ENCODE measurements at places on chromosomes 1 and 21.
A peak's percentile ranks its signal among the peaks of the same experiment; 100 is the strongest.

DNA sequence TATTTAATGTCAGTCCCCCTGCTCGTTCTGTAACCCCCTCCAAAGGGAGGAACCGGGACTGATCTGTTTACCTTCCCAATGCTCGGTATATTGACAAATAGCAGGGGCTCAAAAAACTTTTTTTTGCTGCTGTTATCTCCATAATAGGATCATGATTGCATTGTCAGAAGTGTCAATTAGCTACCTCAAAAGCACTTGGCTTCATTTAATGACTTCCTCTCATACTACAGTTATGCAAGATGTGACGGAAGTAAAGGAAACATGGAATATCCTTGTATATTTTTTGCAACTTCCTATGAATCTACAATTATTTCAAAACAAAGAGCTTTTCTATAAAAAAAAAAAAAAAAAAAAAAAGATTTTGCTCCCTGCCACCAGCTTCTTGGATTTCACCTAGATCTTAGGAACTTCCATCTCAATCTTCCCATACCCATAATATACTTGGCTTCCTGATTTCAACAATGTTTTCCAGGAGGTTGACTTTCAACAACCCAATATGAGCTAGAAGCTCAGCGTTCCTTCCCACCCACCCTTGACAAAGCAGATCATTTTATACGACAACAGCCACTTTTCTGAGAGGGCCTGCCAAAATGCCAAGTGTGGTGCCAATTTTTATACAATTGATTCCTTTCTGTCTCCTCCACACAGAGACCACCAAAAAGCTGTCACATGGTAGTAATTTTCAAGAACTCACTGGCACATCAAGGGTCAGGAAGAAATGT is 71.7 kb downstream of the SETD4 start:
- DNase-seq: no peak

DNA sequence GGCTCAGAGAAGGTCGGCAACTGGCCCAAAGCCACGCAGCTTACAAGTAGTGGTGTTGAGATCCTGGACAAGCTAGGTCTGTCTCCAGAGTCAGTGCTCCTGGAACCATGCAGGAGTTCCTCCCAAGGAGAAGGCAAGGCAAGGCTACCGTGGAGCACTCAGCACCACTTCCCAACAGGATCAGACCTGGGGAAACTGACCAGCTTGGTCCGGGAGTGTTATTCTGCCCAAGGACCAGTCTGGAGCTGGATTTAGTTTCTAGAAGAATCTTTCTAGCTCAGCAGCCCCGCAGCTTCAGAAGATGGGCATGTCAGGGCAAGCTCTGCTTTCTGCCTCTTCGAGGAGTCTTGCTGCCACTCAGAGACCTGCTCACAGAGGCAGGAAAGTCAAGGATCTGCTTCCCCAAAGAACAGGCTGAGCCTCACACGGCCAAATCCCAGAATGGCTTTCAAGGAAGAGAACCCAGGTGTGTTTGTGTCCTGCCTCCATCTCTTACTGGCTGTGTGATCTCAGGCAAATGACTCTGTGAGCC is 302.8 kb downstream of the MATN1 start:
- no peak for DNase-seq

GRCh38 chr1:36411674-36412648 is 14.3 kb upstream of the LSM10 start:
- peak; percentile 38 for DNase-seq

- no peak for DNase-seq
Measured at GRCh38 chr1:99577313-99577712, 68.6 kb upstream of the PALMD start.

- no peak for DNase-seq
Measured at GRCh38 chr1:3868464-3869006, 11.3 kb downstream of the DFFB start.

DNA sequence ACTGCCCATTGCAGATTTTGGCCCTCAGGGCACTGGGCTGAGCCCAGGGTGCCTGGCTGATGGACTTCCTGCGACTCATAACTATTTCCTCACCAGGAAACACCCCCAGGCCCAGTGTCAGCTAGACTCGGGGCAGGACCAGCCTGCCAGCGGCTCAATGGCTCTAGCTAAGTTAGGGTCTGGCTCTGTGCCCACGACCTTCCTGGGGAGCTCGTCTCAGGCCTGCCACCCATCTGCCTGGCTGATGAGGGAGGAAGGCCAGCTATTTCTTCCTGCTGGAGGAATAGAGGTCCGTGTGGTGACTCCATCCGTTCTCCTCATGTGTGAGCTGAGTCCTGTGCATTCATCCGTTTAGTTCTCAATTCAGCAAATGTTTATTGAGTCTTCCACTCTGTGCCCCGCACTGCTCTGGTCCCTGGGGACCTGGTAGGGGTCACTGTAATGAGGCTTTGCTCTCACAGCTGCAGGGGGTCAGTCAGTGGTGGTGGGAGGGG is 44.5 kb downstream of the KIRREL1 start:
- no peak for DNase-seq

DNA sequence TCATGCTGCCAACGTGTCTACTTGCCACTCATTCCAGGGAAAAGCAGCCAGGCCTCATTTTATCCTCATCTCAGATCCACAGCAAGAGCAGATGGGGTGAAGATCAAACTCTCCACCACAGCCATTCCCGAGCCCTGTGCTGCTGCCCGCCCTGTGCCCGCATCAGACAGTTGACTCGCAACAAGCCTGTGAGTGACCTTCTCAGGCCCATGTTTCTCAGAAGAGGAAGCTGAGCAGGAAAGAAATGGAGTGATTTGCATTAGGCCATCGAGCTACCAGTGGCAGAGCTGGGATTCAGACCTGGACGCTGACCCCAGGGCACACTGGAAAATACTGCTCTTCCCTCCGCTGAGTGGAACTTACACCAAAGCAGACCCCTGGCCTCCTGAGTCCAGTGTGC is 1.2 kb downstream of the CNR2 start:
- no peak for DNase-seq

- no peak for DNase-seq
Measured at GRCh38 chr1:151312826-151313225, 14.4 kb downstream of the PI4KB start.

DNA sequence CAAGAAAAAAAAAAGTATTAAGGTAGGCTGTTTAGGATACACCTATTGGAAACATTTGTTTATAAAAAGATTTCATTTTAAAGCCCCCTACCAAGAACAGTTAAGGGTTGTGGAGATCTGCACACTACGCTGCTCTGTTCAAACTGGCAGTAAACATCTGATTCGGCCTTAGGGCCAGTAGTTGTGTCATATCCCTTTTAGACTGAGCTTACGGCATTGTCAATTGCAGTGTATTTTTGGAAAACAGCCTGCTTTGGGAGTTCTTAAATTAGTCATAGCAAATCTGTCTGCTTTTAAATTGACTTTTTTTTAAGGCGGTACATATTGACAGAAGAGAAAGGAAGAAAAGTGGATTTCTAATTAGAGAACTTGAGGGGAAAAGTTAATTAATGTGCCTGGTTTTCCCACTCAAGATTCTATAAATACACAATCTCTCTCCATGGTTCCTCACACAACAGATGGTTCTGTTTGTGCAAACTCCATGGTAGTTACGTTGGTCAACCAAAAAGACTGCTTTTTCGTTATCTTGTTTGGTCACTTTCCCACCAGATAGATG is 1.7 kb upstream of the ELK4 start:
- no peak for DNase-seq

DNA sequence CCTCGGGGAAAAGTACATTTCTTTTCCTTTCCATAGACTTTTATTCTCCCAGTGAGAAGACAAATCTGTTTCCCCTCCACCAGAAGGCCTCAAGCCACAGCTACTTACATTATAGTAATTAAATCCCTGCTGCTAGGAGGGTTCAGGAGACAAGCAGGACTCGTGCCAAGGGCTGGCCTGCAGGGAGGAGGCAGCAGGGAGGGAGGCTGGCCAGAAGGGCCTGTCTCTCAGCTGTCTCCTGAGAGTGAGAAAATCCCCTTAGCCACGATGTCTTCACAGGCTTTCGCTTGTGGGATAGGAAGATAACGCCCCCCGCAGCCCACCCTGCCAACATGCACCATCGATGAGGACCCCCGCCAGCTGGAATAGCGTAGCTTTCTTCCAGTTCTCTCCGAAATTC is 14.0 kb downstream of the KCNN3 start:
- DNase-seq: no peak

DNA sequence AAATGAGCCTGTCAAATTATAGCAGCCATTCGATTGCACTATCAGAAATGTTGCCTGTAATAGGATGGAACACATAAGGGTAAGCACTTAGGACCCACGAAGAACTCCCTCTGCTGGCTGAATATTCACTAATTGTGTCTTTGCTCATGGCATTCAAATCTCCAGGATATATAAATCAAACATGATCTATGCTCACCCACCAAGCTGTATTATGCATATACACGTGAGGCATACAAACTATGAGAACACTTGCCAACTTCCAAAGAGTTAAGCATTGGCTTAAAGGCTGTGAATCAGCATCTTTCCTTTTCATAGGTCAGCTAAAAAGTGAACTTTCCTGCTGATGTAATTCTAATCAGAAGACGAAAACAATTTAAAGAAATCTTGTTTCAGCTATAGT is 34.5 kb downstream of the TMPRSS15 start:
- no peak for DNase-seq

DNA sequence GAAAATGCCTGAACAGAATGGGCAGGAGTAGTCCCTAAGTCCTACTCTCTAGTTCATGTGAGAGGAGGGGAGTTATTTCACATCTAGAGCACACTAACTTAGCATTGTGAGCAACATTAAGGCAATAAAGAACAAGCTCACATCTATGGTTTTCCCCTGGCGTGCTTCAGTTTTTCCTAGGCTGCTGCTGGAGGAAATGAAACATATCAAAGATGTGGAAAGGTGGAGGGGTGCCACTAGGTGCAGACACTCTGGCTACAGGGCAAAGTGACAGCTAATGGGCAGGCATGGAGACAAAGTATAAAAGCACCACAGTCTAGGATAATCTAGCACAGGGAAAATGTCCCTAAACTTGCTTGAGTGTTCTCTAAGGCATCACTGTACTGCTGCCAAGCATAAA is 82.2 kb downstream of the TPR start:
- DNase-seq: no peak

GRCh38 chr1:25629836-25630235 is 13.2 kb downstream of the MAN1C1 start:
- DNase-seq: no peak

DNA sequence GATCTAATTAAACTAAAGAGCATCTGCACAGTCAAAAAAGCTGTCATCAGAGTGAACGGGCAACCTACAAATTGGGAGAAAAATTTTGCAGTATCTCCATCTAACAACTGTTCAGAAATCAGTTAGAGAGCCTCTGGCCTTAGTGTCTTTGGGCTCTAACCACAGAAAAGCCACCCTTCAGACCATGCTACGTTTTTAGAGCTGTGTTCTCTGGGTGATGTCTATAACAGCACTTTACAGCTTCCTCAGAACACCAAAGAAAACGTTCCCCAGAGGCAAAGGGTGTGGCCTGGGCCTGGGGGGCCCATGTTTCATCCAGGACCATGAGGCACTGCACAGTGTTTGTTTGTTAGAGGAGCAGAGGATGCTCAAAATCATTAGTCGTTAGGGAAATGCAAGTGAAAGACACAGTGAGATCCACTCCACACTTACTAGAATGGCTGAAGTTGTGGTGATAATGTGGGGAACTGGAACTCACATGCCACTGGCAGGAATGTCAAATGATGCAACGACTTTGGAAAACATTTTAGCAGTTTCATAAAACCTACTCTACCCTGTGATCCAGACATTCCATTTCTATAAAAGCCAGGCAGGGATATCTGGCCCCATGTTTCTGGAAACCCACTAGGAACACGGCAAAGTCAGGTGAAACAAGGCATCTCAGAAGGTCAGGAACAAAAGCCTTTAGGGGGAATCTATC is 250.4 kb upstream of the HOOK1 start:
- no peak for DNase-seq

- no peak for DNase-seq
Measured at GRCh38 chr1:192862271-192862670, 53.4 kb downstream of the RGS2 start.

DNA sequence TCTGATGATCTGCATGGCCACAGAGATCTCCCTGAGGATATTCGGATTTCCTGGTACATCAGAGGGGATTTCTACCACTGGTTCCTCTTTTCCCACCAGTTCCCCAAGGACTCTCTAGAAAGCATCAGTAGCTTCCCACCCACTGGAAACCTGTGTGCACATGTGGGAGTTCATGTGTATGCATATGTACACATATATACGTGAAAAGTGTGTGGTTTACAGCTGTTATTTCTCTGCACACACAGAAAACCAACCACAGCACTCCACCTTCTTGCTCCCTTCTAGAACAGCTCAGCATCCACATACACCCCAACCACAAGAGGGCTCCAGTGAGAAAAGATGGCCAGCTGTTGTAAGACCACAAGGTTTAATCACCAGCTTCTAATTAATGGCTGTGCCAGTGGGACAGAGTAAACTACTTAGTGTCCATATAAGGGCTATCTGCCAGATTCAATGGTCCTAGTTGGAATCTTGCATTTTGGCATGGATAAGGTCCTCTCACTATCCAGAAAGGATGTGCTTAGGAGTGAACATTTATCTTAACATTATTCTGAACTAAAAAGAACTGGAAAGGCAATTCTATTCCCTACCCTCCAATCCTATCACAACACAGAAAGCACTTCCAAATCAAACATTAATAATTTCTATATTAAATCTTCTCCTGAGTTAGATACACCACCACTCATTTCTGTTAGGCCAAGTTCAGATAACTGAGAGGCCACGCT is 24.1 kb downstream of the GPR3 start:
- DNase-seq: no peak

- no peak for DNase-seq
Measured at GRCh38 chr1:21338573-21339355, 48.5 kb upstream of the ECE1 start.

- DNase-seq: no peak
Measured at GRCh38 chr1:231407547-231408396, 14.3 kb downstream of the EGLN1 start.

- no peak for DNase-seq
Measured at GRCh38 chr1:169873582-169874199, 20.0 kb downstream of the SCYL3 start.

DNA sequence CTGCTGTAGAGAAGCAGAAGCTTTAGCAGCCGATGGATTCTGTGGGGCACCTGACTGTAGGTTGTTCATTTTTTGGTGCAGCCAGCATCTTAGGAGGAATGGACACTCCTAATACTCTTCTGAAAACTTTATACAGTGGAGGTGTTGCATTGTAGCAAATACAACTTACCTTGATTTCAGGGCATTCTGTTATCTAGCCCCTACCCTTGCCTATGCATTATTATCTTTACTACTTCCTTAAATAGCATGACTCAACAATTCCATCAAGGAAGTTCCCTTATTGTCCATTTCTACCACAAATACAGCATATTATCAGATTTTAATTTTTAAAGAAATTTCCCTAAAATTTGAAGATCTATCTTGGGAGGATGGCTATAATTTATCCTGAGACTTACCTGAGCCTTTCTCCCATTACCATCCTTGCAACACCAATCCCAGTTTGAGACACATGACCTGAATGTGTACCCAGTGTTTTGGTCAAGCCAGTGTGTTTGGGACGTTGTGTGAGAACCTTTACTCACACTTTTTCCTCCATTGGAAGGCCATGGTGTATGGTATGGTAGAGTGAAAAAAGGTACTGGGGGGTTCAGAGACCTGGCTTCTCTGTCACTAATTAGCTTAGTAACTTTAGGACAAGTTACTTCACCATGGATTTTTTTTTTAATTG is 9.2 kb downstream of the POU2F1 start:
- no peak for DNase-seq

- DNase-seq: no peak
Measured at GRCh38 chr1:244876228-244876910, 12.0 kb upstream of the HNRNPU start.

- peak; percentile 41 for DNase-seq
Measured at GRCh38 chr1:226763905-226764264, 24.8 kb upstream of the ITPKB start.

- no peak for DNase-seq
Measured at GRCh38 chr1:162966613-162967012, 102.5 kb upstream of the RGS4 start.

All from stimulated activated CD4-positive, alpha-beta T cell treated with anti-CD3 and anti-CD28 coated beads, Interleukin-15, amount 100 ng/mL, for 48 hours (primary cell).